ENCODE measurements at places on chromosomes 6 and 20.

DNA sequence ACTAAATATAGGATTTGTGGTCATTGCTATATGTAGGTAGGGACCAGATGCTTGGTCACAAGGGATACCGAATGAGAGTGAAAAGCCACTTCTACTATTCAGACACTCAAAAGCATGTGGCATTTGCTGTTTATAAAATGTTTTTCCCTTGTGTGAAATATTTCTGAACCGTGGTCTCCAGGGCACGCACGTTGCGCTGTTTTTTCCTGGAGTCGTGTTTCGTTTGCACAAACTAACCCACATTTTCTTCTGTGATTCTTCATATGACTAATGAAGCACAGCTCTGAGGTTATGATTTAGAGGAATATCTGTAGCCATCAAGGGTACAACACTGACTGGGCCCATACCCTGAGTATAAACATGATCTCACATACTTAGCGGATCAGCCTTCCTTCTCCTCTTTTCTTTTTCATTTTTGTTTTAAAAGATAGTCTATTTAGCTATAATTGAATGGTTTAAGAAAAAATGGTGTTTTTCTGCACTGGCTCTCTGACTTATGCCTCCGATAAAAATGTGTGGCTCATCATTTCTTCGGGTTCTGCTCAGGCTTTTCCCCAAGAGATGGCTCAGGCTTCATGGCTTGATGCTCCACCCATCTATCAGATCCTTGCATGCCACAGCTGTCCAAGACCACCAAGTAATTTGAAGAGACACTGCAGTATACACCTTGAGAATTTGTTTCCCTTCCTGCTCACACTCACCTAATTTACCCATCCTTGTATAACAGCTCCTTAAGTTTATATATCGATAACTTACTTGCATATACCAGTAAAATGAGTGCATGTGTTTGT lies 59.9 kb upstream of the HBS1L start:
- DNase-seq: no peak

- DNase-seq: no peak
These were observed 70.0 kb downstream of the FAM120B start for GRCh38 chr6:170376386-170377043.

GRCh38 chr20:10653599-10654249 lies 20.1 kb downstream of the JAG1 start:
- DNase-seq: no peak

DNA sequence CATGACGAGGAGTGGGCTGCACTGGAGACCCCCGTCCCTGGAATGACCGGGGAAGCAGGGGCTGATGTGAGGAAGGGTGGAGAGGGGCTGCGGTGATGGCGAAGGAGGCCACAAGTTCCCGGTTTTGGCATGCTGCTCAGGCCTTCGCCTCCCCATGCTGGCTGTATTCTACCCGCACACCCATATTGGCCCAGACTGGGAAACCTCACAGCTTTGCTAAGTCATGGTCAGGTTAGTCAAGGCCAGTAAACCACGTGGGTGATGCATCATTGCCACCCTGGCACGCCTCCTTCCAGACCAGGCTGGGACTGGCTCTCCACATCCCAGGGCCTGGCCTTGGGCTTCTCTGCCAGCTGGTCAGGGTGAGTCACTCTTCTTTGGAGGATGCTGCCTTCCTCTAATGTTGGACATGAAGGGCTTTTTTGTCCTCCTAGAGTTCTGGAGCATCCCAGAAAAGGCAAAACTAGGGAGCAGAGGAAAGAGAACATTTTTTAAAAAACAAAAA lies 53.8 kb downstream of the PCNA start:
- no peak for DNase-seq

DNA sequence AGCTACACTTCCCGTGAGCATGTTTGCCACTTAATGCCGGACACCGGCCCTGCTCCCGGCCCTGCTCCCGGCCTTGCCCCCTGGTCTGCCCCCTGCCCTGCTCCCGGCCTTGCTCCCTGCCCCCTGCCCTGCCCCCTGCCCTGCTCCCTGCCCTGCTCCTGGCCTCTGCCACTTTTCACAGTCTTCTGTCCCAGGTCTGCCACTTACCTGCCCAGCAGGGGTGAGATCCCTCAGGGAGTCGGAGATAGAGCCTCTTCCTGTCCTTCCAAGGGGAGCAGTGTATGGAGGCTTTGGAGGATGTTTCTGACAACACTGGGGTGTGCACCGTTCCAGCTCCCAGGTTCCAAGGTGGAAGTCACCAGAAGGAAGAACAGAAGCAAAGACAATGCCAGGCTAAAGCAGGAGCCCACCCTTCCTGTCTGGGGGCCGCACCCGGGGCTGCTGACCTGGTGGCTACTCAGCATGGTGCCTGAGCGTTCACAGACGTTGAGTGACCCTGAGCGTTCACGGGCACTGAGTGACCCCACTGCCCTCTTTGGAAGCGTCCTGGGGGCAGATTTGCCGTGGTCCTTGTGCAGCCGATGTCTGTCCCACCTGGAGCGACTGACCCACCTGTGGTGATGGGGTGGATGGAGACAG lies 199.8 kb downstream of the DLL1 start:
- no peak for DNase-seq

GRCh38 chr20:33719277-33719988 lies 677 bp downstream of the PXMP4 start:
- DNase-seq: no peak

GRCh38 chr6:52049252-52050050 lies 38.0 kb downstream of the PKHD1 start:
- DNase-seq: peak; percentile 19

- peak; percentile 35 for DNase-seq
These were observed 100.1 kb upstream of the RGS17 start for GRCh38 chr6:153231048-153231646.

DNA sequence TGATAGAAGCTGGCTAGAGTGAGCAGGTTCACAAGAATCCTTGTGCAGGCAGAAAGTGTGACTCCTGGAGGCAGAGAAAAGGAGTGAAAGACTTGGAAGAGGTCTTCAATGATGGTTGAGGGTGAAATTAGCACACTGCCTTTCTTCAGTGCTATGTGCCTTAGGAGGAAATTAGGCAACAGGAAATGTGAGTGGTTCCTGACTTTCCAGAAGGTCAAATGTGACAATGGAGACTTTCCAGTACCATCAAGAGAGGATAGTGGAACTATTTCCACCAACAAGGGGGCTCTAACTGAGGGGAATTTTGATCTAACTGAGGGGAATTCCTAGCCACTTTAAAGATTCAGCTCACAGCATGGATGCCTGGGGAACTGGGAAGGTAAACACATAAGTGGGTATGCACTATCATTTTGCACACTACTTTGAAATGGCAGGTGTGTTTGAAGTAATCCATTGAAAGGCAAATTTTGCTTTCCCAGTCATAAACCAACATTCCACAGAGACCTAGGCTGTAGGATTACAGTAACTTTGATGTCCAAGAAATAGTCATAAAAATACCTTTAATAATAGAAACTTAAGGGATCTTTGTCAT lies 90.0 kb downstream of the PERP start:
- DNase-seq: no peak

GRCh38 chr20:10854976-10855375 lies 181.2 kb upstream of the JAG1 start:
- DNase-seq: no peak

DNA sequence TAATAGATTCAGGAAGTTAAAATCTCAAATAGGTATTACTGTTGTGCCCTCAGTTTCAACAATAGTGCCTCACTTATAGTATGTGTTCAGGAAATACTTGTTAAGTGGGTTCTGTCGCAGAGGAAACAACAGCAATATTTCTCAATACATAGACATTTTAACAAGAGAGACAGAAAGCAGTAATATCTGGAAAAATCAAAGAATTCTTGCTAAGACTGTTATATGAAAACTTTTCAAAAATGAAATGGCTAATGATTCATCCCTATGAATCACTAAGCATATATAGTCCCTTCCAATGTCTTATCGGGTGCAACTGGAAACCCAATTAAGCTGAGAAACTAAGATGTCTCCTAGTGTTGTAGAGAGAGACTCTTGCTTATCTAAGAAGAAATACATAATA lies 668.9 kb downstream of the TFAP2A start:
- DNase-seq: no peak

DNA sequence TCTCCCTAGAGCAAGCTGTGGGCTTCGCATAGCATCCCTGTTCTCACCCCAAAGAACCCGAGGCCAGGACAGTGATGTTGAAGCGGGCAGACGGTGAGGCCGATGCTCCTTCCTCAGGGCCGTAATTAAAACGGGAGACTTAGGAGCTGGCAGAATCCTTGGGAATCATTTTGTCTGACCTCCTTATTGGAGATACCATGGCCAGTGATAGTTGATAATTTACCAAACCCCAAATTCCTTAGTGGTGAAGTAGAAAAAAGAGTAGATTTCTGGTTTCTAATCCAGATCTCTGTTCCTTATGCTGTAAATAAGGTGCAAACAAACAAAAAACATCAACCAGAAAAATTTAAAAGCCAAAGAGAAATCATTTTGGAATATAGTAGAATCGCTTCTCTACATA lies 361.1 kb upstream of the AGPAT4 start:
- no peak for DNase-seq

DNA sequence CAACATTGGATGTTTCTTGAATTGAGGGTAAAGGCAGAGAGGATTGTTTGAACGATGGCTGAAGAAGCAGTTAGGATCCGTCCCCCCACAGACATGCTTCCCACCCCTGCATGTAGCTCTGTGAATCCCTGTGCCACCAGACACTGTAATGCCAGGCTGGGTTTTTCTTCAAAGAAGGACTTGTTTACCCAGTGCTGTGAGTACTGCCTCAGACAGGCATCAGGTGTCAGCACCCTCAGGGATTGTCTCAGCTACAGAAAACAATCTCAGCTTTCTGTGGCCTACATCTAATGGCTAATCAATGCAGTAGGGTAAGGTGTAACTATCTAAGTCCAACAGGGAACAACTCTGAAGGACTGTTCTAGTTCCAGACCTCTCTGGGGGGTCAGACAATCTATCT lies 853.0 kb upstream of the EPHA7 start:
- no peak for DNase-seq

DNA sequence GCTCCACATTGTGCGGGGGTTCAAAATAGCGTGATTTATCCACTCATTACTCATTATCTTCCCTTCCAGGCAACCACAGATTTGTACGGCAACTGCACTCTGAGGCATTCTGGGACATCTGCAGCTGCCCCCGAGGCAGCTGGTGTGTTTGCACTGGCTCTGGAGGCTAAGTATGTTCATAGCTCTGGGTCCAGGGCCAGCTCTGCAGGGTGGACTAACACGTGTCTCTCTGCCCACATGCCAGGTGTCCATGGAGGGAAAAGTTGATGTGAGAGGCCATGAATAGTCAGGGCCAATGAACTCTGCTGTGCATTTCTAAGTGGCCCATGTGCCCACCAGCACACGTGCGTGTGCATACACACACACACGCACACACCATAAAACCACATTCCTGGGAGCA lies 74.9 kb downstream of the BFSP1 start:
- no peak for DNase-seq

DNA sequence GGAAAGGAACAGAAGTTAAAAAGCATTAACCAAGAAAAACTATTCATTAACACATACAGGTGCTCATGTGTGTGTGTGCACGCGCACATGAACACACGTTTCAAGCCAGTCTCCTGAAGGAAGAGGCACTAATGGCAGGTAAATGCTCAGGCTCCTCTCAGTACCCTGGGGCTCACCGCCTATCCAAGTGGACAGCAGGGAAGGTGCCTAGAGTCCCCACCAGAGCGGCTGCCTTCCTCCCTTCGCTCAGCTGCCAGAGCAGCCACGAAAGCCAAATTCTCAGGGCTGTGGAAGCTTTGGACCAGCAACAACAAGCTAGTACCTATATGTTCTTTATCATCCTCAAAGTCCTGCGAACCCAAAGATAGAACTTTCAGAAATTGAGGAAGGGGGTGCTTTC lies 42.6 kb downstream of the PLCG1 start:
- no peak for DNase-seq

DNA sequence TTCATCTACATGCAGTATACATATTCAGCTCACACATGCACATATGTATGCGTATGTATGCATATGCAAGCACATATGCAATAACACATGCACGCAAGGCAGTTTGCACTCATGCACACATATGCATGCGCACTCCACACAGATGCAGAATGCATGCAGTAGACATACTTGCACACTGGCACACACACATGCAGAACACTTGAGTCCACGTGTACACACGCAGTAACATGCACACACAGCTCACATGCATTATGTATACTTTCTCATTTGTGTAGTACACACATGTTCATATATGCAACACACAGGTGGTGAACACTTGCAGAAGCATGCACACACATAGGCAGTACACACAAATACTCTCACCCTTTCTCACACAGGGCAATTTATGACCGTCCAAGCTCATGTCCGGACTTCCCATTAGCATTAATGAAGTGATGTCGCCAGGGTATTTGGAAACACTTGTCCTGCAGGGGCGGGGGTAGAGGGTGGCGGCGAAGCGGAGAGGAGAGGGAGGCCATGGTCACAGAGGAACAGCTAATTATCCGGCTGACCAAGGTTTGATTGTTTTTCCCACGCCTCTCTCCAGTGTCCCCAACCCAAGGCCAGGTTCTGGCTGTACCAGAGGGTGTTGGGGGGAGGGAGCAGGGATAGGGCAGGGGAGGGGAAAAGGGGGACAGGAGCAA lies 91.3 kb downstream of the VEGFA start:
- no peak for DNase-seq

GRCh38 chr20:23125159-23125558 lies 39.0 kb upstream of the CD93 start:
- no peak for DNase-seq

DNA sequence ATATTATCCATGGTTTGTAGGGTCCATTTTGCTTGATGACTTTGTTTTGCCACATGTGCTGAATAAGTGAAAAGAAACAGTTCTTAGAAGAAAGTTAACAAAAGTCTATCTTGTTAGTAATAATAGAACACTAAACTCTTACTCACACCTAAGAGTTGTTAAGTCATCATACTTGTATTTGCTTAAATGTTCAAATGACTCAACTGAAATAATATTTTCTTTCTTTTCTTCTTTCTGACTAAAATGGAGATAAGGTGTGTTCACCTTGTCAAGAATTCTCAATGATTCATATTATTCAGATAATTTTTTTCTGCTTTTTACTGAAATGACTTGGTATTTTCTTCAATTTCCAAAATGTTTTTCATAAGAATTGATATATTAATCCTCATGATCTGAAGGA lies 327.2 kb downstream of the HTR1B start:
- no peak for DNase-seq

DNA sequence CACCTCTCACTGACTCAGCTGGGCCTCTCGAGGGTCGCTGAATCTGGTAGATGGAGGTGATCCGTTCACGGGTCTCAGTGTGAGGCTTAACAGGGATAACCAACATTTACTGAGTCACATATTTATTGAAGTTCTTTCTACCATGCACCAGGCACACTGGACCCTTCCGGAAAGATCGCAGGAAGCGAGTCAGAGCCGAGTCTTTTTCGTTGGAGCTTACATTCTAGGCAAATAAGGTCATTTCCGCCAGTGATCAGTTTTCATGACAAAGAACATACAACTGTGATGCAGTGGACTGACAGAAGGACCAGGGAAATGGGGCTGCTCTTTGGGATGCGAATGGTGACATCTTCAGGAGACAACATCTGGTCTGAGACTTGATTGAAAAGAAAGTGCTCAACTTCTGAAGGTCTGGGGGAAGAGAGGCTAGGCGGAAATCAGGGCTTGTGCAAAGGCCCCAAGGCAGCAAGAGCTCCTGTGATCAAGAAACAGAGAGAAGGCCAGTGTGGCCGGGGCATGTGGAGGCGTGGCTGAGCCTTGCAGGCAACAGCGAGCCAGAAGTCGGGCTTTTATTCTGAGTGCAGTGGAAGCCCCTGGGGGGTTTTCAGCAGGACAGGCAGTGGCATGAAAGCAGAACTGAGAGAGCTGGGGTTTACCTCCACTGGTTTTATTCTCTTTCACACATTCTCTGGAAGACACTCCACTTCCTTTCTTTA lies 56.7 kb downstream of the APCDD1L start:
- DNase-seq: no peak

Data from thymus (tissue), 14 donors.